ENCODE measurements at places on chromosomes 4 and X.

DNA sequence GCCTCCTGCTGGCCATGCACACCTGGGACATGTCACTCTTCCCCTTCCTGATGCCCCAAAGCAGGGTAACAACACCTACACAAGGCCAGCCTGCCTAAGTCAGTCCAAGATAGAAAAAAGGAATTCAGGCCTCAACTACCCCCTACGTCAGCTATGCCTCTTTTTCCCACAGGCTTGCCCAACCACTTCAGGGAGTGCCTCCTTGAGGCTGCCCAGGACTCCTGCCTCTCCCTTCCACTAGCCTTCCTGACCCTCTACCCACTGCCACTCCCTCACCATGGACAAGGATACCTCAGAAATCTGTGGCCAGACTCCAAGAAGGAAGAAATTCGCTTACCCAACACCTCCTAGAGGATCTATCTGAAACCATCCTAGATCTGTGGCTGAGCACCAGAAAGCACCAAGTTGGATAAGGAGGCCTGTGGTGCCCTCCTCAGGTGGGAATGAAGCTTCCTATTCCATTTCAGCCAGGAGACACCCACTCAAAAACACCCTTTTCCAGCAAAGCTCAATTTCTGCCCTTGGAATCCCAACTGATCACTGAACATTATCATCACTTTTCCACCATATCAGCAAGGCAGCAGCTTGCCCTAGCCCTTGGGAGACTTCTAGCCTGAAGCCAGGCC is 1.8 kb downstream of the KDM5C start:
- no peak for DNase-seq

- DNase-seq, result no peak
Observed at GRCh38 chr4:94455081-94455480, 3.3 kb downstream of the PDLIM5 start.

GRCh38 chr4:72974694-72975487 is 94.6 kb downstream of the COX18 start:
- DNase-seq, result no peak

DNA sequence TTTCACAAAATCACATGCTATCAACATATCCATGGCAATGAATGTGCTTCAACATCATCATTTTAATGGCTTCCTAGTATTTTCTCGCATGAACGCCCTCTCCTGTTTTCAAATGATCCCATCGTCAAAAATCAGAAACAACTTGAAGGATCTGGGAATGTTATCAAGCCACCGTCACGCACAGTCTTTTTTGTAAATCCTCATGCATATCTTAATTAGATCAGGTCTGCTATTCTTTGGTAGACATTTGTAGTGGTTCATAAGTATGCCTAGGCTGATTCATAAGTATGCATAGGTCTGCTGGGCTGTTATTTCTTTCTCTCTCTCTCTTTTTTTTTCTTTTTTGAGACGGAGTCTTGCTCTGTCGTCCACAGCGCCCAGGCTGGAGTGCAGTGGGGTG is 101.6 kb downstream of the CLNK start:
- no peak for DNase-seq

- no peak for DNase-seq
Observed at GRCh38 chr4:7501314-7501713, 66.6 kb upstream of the PSAPL1 start.

DNA sequence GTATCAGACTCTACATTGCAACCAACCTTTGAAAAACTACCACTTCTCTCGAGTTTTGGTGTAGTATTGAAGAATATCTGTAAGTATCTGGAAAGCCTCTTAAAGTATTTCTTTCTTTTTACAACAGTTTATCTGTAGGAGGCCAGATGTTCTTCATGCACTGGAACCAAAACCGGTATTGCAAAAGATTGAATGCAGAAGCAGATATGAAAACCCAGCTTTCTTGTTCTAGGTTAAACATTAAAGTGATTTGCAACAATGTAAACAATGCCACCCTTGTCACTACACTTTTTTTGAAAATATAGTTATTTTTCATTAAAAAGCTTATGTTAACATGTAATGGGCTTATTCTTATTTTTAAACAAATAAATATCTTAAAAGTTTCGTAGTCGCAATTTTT is 27.2 kb downstream of the PLS3 start:
- DNase-seq, result no peak

DNA sequence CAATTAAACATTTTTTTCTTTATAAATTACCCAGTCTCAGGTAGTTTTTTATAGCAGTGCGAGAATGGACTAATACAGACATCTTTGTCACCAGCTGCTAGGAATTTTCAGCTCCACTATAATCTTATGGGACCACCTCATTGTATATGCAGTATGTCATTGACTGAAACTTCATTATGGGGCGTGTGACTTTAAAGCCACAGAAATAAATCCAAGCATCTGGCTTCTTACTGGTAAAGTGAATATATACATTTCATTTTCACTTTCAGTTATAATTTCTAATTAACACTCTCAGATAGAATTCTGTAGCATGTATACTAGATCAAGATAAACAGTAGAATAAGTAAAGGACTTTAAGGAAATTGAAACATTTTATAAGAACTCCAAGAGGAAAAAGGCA is 21.9 kb downstream of the IL15 start:
- no peak for DNase-seq

Measured in stimulated activated CD4-positive, alpha-beta T cell treated with anti-CD3 and anti-CD28 coated beads, Interleukin-1b, Interleukin-23, amount 100 ng/mL, for 24 hours (primary cell).